ENCODE measurements at places on chromosomes 11 and 22.

- DNase-seq, result no peak
Measured at GRCh38 chr11:106821826-106822225, 196.4 kb downstream of the GUCY1A2 start.

GRCh38 chr11:65833297-65834030, at the start of gene SNX32:
Gene SNX32 (plus strand): TSS chr11:65833963. CDS start chr11:65834066, 103 bp downstream.
- DNase-seq, result peak; percentile 80

DNA sequence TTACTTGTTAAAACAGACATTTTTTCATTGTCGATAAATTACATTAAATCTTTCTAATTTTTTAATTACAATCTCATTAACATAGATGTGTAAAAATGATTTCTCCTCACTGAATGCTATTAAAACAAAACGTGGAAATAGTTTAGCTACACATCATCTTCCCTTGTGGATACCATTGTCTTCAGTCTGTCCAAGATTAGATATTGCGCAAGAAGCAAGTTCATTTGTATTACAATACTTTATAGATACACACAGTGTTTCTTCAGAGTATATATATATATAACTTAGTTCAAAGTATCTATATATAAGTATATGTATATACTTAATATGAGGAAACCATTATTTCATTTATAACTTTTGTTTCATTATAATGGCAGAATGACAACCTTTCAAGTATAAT, 883.3 kb upstream of the CNTN5 start:
- DNase-seq, result no peak

- DNase-seq, result peak; percentile 92
Measured at GRCh38 chr11:77047007-77047927, 13.1 kb downstream of the B3GNT6 start.

DNA sequence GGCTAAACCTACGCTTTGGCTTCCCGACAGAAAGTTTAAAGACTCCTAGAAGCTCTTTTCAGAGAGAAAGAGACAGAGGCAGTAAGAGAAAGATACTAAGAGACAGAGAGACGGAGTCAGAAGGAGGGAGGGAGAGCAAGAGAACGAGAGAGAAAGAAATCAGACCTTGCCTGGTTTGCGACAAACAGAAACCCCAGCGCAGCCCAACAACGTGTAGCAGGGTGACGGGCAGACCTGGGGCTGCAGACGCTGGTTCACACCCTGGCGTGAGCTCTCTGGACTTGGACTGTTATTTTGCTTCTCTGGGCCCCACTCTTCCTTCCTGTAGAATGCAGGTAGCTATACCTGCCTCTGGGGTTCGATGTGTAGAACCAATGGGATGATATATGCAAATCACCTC, 244.4 kb upstream of the SYN3 start:
- no peak for DNase-seq

DNA sequence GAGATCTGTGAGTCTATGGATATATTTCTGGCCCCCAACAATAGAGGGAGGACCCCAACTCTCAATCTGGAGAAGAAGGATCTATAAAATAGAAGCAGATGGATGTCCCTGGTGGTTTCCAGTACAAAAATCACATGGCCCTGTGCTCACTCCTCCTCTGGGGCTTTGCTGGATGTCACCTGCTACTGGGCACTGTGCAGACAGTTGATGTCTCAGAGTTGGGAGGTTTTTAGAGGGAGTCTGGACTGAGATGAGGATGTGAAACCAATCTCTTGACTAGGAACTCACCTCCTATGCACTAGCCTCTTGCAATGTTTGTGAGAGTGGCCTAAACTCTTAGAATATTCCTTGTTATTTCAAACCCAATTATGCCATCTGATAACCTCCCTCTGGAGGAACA, 107.2 kb downstream of the SCN3B start:
- DNase-seq, result no peak

GRCh38 chr11:111540114-111540936, at the start of gene LAYN:
Gene LAYN (plus strand): TSS chr11:111540720. CDS start chr11:111540844, 124 bp downstream.
- no peak for DNase-seq

- no peak for DNase-seq
Measured at GRCh38 chr11:36394056-36394455, 98.0 kb downstream of the PRR5L start.

- no peak for DNase-seq
Measured at GRCh38 chr22:18044548-18045271, 20.3 kb upstream of the MICAL3 start.

DNA sequence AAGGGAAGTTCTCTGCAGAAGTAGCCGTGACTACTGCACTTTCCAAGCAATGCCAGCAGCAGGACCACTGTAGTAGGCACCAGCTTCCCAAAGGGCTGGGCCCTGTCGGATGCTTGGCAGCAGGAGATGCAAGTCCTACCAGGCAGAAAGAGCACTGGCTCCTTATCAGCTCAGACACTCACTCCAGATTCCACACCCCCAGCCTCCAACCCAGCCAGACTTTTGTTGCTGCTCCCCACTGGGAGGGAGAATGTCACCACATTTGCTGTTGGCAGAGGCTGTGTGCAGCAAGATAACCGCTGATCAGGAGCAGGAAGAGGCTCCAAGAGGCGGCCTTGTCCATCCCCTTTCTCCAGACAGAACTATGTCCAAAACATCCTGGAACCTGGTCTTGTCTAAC, 118.7 kb downstream of the C11orf58 start:
- no peak for DNase-seq

DNA sequence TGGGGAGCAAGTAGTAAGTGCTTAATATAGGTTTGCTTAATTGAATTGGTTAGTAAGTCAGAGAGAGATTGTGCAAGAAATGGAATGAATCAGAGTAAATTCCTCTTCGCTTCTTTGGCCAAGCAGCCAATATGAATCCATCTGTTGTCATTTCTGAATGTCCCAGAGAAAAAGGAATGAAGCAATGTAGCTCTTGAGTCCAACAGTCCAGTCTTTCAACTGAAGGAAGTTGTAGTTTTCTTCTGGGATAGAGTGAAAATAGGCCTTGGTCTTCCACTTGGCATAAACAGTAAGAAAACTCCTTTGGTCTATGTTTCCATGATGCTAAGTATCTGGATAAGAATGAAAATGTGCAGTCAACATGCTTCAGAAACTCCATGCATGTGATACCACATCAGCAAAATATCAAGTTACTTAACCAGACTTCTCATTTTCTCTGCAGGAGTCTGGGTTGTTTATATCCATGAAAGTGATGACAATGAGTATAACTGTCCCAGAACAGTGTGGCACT, 1.8 kb upstream of the FIBIN start:
- DNase-seq, result peak; percentile 59

DNA sequence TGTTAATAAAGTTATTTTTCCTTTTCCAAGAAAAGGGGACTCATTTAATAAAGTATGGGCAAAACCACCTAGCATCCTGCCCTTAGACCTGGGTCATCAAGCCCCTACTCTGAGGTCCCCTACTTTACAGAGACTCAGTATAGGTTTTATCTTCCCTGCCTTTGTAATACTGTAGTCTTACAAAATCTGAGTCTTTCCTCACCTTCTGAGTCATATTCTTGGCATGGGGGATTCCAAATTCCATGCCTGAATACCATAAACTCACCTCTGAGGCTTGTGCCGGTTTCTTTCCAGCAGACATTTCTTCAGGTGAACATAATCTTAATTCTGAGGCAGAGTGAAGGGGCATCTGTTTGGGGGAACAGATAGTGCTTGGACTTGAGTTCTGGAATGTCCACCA, 282.5 kb downstream of the KCNA4 start:
- no peak for DNase-seq

GRCh38 chr22:37340331-37341262, 58.3 kb downstream of the CYTH4 start:
- DNase-seq, result no peak

DNA sequence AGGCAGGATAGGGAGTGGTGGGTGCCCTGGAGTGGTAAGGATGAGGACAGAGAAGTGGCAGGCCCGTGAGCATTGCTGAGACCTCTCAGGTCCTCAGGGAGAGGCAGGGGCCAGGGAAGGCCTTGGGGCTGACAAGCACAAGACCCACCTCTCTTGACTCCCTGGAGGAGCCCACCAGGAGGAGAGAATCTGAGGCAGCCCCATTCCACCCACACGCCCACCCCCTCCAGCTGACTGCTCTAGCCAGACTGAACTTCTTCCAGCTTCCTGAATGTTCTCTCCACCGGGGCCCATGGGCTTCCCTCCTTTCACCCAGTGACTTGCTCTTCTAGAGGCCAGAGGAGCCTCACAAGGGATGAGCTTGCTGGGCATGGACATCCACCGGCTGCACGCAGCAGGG, 1403.0 kb downstream of the BRD1 start:
- no peak for DNase-seq

GRCh38 chr11:2389377-2390026, 11.0 kb upstream of the TSSC4 start:
- DNase-seq, result no peak

DNA sequence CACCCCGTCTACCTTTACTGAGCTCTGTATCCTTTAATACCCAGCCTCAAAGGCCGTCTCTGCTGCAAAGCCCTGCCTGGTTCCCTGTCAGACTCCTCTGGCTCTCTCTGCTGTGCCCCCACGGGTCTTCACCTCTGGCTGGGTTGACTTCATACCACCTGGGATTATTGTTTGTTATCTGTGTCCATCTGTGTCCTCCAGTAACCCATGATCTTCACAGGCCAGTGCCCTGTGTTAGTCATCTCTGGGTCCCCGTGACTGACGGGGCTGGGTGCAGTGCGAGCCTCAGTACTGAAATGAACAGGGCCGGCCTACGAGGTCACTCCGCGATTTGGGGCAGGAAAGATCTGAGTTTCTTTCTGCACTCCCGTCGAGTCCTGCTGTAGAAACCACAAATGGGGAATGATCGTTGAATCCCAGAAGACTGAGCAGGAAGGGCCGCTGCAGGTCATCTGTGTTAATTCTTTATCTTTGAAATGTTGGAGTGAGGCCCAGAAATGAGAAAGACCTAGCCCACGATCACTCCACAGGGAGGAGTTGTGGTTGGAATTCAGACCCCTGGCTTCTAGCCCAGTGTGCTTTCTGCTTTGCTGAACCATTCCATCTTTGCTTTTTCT, 12.3 kb upstream of the TUB start:
- peak; percentile 95 for DNase-seq

- no peak for DNase-seq
Measured at GRCh38 chr11:115215694-115216617, 288.3 kb downstream of the CADM1 start.

DNA sequence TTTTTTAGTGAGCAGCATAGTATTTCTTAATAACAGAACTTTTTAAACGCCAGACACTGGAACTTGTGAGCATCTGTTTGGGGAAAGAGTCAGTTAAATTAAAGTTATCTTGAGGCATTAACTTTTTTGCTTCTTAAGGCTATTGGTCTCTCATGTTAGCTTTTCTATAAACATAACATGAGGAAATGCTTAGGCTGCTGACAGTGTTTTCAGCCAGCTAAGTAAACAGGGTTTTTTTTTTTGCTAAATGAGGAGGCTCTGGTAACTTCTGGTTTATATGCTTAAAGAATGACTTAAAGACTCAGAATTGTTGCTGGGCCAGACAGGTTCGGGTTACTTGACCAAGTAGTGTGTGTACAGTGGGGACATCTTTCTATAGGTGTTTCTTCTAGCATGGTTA, 95.8 kb upstream of the ALKBH3 start:
- DNase-seq, result no peak

- no peak for DNase-seq
Measured at GRCh38 chr11:45754741-45755140, 50.2 kb upstream of the SLC35C1 start.

- no peak for DNase-seq
Measured at GRCh38 chr11:71962428-71963038, 33.7 kb downstream of the RNF121 start.

GRCh38 chr22:33537059-33537458, 383.2 kb downstream of the LARGE1 start:
- no peak for DNase-seq

DNA sequence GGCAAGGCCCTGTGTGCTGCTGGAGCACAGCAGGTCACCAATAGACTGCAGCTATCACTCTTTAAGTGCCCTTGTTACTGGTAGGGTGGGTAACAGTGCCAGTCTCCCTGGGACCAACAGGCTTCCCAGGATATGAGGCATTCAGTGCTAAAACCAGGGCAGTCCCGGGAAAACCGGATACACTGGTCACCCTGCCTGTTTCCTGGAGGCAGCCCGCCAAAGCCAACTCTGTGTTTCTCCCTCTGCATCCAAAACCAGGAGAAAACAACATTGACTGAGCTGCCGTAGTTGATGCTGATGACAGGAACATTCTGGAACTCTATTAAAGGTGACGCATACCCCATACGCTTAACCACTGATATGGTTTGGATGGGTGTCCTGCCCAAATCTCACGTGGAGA, 149.1 kb downstream of the SHANK2 start:
- DNase-seq, result no peak

DNA sequence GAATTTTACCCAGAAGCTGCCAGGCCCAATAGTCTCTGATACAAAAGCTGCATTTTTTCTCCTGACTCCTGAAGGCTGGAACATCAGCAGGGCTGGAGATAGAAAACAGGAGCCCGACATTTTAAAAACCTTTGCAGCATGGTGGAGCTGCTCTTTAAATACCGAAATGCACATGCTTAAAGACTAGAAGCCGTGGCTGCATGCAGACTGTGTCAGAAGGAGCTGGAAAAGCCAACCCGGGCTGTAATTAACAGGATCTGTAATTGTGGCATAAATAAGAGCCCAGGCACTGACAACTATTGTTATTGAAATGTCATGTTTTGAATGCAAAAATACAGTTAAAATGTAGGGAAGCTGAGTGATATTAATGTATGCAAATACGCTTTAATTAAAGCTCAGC, 304.9 kb upstream of the PLET1 start:
- DNase-seq, result no peak

GRCh38 chr11:119591836-119592310, 137.1 kb downstream of the NECTIN1 start:
- DNase-seq, result no peak

- no peak for DNase-seq
Measured at GRCh38 chr11:445765-446588, 4.1 kb upstream of the PTDSS2 start.

GRCh38 chr11:9787260-9787659, 123.4 kb downstream of the SWAP70 start:
- DNase-seq, result no peak

DNA sequence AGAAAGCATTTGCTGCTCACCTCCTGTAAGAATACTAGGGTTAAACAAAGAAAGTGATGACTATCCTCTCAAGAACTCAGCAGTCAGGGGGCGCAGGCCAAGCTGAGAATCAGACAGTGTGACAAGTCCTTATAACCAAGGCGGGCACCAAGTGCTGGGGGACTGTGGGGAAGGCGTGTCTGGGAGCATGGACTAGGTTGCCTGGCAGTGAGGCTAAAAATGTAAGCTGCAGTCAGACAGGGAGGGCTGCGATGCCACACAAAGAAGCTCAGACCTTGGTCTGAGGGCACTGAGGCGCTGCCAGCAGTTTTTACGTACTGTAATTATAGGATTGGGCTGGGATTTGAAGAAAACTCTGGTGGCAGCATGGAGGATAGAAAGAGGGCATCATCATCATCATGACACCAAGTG, 73.7 kb downstream of the FLI1 start:
- no peak for DNase-seq
